ENCODE measurements at places on chromosomes 16 and 17. TPM values are rescaled to one million over a fixed set of nuclear protein-coding genes. Genes with fewer than 3 reads are reported as not detected.

DNA sequence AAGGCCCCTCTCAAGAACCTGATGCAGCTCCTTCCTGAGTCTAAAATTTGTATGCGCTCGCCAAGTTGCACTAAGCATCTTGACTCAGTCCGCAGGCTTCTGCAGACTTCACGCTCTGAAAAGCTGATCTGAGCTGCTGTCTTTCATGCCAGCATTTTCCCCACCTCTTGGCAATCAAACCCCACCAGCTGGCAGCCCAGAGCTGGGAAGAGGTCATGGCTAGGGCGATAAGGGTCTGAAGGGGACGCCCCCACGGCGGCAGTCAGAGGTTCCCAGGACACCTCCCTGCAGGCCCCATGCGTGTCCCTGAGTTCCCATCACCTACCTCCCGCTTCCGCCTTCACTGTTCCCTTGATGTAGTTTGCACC, 5.1 kb upstream of the UNC13D start:
- no peak for DNase-seq

GRCh38 chr16:51937771-51938170, 609.2 kb downstream of the TOX3 start:
- no peak for DNase-seq

- DNase-seq = no peak
Measured at GRCh38 chr17:31397256-31397939, 5.9 kb downstream of the RAB11FIP4 start.

- DNase-seq = no peak
Measured at GRCh38 chr17:82692268-82692667, 6.2 kb downstream of the RAB40B start.

TEFM gene
- 10.8 TPM for total RNA-seq

- DNase-seq = no peak
Measured at GRCh38 chr17:63189082-63189481, 223.0 kb downstream of the TANC2 start.

- peak; percentile 30 for DNase-seq
Measured at GRCh38 chr16:85028685-85029407, 1.3 kb downstream of the KIAA0513 start.

DNA sequence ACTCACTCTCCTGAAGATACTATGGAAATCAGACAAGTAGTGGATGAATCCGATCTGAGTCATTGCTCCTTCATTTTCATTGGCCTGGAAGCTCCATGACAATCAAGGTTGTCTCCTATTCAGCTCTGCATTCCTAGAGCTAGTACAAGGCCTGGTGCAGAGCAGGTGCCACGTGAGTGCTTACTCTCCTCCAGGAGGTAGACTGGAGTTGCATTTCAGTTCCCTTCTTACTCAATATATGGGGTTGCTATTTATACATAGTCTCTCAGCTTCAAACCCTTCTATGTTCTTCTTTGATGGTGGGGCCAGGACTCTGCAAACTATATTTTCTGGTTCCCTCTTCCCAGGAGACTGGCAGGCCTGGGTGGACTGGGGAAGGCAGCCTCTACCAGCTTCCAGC, 148.3 kb downstream of the ASIC2 start:
- no peak for DNase-seq

DNA sequence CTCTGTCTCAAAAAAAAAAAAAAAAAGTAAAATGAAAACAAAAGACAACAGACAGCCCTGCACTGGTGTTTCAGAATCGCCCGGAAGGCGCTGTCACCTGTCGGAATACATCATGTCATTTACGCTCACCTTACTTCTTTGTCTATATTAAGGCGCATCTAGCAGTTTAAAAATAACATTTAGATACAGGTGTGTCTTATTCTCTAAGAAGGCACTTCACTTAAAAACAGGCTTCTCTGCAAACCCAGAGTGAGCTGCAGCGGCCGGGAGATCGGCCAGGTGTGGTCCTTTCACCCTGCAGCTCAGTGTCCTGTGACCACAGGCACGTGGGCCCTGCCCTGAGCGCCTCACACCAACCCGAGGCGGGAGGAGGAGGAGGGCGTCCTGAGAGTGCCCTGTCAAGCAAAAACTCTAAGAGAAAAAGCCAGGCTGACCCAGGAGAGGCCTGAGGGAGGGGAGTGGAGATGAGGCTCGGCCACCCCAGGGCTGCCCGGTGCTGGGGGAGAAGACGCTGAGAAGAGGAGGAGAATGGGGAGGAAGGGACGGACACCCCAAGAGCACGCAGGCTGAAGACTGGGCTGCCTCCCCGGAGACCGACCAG, 3.3 kb upstream of the LMF1 start:
- DNase-seq = no peak

DNA sequence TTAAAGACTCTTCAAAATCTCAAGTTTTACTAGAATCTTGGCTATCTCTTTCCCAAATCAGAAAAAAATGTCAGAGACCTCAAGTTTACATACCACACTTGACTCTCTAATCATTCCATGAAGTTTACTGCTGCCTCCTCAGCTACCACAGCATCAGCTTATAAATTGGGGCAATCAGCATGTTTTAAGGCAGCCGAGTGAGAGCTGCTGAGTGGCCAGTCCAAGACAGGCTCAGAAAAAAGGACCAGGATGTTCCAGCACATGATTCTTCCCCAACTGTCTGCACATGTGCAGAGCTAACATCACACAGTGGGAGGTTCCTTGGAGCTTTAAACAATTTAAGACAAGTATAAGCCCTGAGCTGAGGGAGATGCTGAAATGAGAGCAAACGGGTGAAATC, 140.6 kb upstream of the NUDT7 start:
- DNase-seq = no peak

DNA sequence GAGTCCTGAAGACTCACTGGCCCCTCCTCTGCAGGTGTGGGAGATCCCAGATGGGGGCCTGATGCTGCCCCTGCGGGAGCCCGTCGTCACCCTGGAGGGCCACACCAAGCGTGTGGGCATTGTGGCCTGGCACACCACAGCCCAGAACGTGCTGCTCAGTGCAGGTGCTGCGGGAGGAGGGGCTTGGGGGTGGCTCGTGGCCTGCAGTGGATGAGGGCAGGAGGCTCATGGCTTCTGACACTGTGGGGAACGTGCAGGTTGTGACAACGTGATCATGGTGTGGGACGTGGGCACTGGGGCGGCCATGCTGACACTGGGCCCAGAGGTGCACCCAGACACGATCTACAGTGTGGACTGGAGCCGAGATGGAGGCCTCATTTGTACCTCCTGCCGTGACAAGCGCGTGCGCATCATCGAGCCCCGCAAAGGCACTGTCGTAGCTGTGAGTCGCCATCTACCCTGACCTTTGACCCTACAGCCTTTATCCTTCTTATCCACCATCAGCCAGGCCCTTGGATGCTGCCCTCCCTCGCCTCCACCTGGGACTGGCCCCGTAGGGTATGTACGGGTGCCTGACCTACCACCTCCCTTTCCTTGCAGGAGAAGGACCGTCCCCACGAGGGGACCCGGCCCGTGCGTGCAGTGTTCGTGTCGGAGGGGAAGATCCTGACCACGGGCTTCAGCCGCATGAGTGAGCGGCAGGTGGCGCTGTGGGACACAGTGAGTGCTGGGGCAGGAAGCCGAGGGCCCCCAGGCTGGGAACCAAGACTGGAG, 3.6 kb downstream of the CORO1A start:
- DNase-seq = peak; percentile 90

PIK3R6 gene
- total RNA-seq = 0.94 TPM

FOXC2 gene
- 3.3 TPM for total RNA-seq

PDIA2 gene
- 9.3 TPM for total RNA-seq

- DNase-seq = no peak
Measured at GRCh38 chr16:68083861-68084503, 1.2 kb upstream of the NFATC3 start.

FMNL1 gene
- 10.3 TPM for total RNA-seq

GRCh38 chr16:24900230-24900629, 54.5 kb downstream of the SLC5A11 start:
- DNase-seq = no peak

Measured in heart left ventricle (tissue), 16 donors.